ENCODE measurements at places on chromosomes 6 and 20.

DNA sequence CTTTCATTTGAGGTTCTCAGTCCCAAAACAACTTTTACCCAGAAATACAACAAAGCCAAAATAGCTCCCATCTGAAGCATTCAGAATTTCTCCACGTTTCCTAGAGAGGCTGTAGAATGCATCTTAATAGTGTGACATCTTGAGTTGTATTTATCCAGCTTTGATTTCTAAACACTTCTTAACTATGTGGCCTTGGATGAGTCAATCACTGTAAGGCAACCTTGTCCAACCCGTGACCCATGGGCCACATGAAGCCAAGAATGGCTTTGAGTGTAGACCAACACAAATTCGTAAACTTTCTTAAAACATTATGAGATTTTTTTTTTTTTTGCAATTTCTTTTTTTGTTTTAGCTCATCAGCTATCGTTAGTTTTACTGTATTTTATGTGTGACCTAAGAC, 108.1 kb downstream of the RALGAPA2 start:
- DNase-seq, result no peak

GRCh38 chr20:34324541-34324940, 21.4 kb upstream of the AHCY start:
- no peak for DNase-seq

DNA sequence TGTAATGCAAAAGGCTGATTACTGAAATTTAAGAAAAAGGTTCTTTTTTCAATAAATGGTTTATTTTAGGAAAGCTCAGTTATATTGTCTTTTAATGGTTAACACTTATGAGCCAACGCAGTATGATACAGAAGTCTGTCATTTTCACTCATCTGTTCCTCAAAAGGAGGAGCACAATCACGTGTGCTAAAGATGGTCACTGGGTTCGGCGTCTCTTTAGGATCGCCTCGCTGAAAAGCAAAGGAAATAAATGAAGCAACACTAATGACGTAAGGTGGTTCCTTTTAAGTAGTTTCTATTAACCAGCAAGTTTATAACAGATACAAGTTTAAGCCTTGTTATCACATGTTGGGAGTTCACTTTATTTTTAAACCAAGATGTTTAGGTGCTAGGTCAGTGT, 125.7 kb downstream of the MAP3K4 start:
- no peak for DNase-seq

GRCh38 chr20:3781153-3781910, at the start of gene SPEF1:
Gene SPEF1 (minus strand): TSS chr20:3781448. CDS start chr20:3781287, 161 bp downstream.
- peak; percentile 89 for DNase-seq

DNA sequence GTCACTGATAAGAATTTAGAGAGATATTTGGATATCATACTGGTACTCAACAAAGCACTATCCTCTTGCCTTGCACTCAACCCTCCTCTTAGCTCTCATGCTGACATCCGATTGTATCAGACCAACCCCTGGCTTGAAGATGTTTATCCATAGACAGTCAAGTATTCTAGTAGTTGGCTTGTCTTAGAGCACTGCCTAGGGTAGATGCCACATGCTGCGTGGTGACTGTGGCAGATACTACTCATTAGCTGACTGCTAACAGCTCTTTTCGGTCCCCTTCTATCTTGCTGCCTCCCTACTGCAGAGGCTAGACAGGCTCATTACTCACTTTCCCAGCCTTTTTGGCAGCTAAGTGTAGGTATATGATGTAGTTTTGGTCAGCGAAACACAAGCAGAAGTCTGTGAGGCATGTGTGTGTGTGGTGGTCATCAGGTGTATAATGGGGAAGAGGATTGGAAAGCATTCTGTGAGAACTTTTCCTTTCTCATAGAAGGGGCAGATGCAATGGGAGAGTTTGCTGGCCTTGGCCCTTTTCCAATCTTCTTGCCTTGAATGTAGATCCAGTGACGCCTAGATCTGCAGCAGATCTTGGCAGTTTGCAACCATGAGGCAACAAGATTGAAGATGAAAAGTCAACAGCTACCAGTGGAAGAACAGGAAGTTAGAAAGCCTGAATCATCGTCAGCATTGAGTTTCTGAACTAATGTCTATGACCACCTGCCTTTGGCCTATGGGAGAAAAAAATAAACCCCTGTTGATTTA, 4.4 kb upstream of the IFNGR1 start:
- DNase-seq, result no peak

DNA sequence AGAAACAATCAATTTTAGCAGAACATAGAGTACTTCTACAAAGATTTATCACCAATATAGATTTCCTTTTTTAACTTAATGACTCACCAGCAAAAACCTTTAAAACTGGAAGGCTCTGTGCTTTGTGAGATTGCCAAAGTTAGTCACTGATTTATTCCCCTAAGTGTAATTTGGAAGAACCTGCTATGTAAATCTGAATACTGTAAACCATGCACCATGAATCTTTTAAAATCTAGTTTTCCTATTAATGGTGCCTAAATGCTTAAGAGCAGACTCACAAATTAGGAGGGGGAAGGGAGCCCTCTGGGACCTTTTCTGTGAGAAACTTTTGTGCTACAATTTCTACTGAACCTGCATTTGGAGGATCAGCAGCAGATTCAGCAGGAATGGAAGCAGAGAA, 57.8 kb upstream of the PNRC1 start:
- no peak for DNase-seq

DNA sequence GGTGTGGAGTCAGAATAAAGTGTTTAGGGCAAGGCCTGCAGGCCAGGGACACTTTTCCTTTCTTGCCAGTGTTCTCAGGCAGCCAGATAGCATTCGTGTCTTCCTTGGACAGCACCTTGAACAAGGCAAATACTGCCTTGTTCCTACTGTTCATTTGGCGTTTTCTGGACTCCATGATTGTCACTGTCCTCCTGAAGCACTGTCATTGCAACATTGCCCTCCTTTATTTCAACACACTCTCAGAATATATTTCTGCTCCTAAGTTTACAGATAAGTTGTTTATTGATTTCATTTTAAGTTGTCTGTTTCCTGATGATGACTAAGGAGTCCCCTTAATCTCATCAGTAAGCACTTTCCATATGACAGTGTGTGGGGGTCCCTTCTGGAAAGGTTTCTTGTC, 15.1 kb upstream of the DEF6 start:
- DNase-seq, result no peak

DNA sequence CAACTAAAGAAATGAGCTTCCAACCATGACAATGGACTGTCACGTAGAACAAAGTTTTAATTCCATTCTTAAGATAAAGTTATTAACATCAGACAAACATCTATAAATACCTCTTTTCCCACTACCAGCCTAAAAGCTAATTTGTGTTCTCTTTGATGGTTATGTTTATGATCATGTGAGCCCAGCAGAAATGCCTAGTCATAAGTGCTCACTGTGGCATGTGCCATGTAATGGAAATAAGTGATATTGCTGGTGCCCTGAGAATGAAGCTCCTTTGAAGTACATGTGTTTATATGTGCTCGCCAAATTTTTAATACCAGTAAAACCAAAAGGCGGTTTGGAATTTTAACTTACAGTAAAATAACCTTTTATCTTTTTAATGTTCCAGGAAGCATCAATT, 205.8 kb downstream of the ISM1 start:
- DNase-seq, result no peak

GRCh38 chr20:61951695-61952533, 113.8 kb downstream of the TAF4 start:
- peak; percentile 88 for DNase-seq

GRCh38 chr20:2431185-2431584, 39.4 kb downstream of the SNRPB start:
- no peak for DNase-seq

DNA sequence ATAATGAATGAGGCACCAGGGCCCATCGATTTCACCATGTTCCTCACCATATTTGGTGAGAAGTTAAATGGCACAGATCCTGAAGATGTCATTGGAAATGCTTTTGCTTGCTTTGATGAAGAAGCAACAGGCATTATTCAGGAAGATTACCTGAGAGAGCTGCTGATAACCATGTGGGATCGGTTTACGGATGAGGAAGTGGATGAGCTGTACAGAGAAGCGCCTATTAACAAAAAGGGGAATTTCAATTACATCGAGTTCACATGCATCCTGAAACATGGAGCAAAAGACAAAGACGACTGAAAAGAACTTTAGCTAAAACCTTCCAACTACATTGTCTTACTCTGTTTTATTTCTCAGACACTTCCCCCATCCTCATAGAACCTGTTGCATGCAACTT, 21.6 kb upstream of the ZBTB22 start:
- DNase-seq, result no peak

- no peak for DNase-seq
Measured at GRCh38 chr20:35718972-35719635, 19.9 kb downstream of the ROMO1 start.

DNA sequence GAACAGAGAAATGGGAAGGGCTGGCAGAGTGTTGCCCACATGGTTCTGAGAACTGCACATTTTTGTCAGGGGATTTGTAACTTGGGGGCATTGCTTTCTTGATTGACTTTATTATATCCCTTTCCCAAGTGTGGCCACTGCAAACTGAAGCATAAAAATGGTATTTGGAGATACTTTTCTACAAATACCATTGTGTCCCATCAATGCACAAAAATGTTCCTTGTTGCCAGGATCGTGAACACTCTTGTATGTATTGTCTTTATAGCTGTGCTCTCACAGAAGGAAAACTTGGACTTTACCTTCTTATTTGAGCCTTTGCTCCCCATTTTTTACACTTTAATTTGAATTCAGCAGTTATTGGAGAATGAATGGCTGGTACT, 57.1 kb upstream of the C20orf144 start:
- DNase-seq, result no peak

- no peak for DNase-seq
Measured at GRCh38 chr20:62872184-62872847, 10.7 kb upstream of the TCFL5 start.

GRCh38 chr6:25403150-25403549, 124.0 kb downstream of the CARMIL1 start:
- no peak for DNase-seq

GRCh38 chr6:104118274-104118673, 741.4 kb downstream of the HACE1 start:
- DNase-seq, result no peak

GRCh38 chr6:35391240-35391968, 49.0 kb downstream of the PPARD start:
- DNase-seq, result no peak

- no peak for DNase-seq
Measured at GRCh38 chr6:127200114-127200513, 66.5 kb upstream of the RNF146 start.

GRCh38 chr6:88535306-88535705, 369.2 kb upstream of the CNR1 start:
- no peak for DNase-seq

GRCh38 chr20:10135438-10135837, 83.2 kb upstream of the SNAP25 start:
- no peak for DNase-seq

GRCh38 chr20:13567663-13568062, 71.1 kb downstream of the TASP1 start:
- DNase-seq, result no peak

- DNase-seq, result no peak
Measured at GRCh38 chr6:64482631-64483030, 847.0 kb downstream of the PHF3 start.

DNA sequence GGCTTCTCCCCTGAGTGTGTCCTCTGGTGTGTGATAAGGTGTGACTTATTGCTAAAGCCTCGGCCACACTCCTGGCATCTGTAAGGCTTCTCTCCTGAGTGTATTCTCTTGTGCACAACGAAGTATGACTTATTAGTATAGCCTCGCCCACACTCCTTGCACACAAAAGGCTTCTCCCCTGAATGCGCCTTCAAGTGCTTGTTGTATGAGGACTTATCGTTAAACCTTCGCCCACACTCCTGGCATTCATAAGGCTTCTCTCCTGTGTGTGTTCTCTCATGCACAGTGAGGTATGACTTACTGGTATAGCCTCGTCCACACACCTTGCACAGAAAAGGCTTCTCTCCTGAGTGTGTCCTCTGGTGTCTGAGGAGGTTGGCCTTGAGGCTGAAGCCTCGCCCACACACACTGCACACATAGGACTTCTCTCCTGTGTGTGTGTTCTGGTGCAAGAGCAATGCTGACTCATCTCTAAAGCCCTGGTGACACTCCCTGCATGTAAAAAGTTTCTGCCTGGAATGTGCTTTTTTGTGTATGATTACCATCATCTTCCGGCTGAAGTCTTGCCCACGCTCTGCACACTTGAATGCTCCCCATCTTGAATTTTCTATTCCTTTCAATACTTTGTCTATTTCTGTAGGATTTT, 20.4 kb downstream of the ZNF337 start:
- DNase-seq, result no peak

GRCh38 chr20:41141153-41141815, 3.9 kb downstream of the PLCG1 start:
- no peak for DNase-seq

DNA sequence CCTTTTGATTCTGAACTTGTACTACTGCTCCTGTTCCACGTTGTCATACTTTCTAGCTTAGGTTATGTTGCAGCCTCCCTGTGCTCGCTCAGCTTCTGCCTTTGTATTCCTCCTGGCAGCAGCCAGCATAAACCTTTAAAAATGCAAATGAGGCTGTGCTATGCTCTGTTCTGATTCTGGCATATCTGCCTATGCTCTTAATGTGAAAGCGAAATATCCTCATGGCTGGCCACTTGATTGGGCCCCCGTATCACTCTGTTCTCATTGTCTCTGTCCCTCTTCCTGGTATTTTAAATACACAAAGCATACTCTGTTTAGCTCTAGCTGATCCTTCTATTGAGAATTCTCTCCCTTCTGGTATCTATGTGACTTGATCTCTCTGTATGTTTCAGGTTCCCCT, 139.0 kb downstream of the JARID2 start:
- DNase-seq, result no peak

- DNase-seq, result no peak
Measured at GRCh38 chr6:93567164-93567563, 147.8 kb upstream of the EPHA7 start.

GRCh38 chr6:152380351-152380767, 256.8 kb downstream of the SYNE1 start:
- DNase-seq, result no peak

DNA sequence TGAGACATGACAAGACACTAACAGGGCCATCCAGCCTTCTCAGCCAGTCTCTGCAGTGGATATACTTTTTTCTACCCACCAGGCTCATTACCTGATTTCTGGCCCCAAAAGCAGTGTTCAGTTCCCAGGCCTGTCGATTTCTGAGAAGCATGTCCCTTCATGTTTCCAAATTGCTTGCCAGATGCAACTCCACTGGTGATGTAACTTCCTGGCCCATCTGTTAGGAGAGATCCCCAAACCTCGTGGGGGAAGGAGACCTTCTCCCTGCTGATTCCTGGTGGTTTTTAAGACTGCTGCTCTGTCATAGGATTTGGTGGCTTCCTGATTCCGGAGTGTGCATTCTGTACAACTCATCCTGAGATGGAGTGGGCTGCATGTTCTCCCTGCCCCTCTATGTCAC, 31.6 kb upstream of the MRPS10 start:
- DNase-seq, result no peak

- no peak for DNase-seq
Measured at GRCh38 chr6:165478581-165478980, 169.2 kb upstream of the C6orf118 start.

- peak; percentile 88 for DNase-seq
Measured at GRCh38 chr6:28985462-28986164, 19.5 kb downstream of the ZNF311 start.

DNA sequence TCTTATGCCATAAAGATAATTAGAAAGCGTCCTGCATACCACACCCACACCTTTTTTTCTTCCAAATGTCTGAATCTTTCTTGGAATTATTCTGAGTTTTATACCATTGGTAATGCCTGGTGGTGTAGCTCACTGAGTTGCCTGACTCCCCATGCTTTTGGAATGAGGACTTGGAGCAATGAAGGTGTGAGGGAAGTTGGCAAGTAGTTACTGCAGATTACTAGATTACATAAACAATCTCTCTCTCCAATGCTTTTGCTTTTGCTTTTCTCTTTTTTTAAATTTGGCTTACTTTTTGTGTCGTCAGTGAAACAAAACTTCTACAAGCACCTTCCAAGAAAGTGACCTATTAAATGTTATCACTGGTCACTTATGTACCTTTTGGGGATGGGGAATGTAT, 406.1 kb upstream of the SOX4 start:
- no peak for DNase-seq

Data from ecto neural progenitor cell (in vitro differentiated cells).